Foreskin keratinocyte (primary cell): ENCODE measurements at places on chromosomes 11 and 22. TPM values are rescaled to one million over a fixed set of nuclear protein-coding genes. Genes with fewer than 3 reads are reported as not detected.

DNA sequence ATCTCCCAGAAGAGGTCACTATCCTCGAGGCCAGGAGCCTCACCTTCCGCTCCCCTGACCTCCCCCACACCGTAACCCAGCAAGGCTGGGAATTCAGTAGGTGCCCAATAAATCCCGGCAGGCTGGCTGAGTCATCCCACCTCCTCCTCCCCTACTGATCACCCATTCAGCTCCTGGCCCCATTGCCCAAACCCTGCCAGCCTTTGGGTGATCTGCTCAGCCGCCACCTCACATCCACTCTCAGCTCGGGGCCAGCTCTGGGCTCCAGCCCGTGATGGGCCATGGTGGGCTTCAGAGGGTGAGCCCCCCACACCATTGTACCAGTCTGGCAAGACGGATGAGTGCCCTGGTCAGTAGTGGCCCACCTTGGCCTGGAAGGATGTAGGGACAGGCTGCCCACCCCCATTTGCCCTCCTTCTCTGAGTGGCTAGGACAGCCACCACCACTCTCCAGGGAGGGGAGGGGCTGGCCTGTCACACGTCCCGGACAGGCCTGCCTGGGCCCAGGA, 8.2 kb downstream of the TRPM5 start:
- DNase-seq = no peak

GRCh38 chr22:44550711-44551491, 52.9 kb upstream of the RTL6 start:
- DNase-seq = peak; percentile 24

GRCh38 chr22:35458547-35459422, 58.8 kb downstream of the MCM5 start:
- no peak for DNase-seq

DNA sequence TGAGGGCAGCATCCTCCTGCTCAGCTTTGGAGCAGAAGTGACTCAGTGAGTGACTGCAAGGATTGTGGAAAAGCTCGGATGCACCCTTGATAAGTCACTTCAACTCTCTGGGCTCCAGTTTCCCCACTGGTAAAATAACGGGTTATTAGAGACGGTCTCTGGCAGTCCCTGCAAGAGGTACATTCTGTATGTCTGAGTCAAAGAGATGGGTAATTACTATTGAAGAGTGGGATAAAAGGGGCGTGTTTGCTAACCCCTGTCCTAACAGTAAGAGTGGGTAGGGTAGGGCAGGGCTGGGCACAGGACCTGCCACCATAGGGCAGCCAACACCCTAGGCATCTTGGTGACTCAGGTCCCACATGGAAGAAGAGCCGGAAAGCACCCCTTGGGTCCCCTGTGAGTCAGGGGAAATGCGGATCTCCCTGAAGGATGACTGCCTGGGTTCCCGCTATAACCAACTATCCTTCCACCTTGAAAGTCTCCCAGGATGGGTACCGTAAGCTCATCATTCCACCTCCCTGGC, 7.3 kb upstream of the AHNAK start:
- DNase-seq = peak; percentile 88

DNA sequence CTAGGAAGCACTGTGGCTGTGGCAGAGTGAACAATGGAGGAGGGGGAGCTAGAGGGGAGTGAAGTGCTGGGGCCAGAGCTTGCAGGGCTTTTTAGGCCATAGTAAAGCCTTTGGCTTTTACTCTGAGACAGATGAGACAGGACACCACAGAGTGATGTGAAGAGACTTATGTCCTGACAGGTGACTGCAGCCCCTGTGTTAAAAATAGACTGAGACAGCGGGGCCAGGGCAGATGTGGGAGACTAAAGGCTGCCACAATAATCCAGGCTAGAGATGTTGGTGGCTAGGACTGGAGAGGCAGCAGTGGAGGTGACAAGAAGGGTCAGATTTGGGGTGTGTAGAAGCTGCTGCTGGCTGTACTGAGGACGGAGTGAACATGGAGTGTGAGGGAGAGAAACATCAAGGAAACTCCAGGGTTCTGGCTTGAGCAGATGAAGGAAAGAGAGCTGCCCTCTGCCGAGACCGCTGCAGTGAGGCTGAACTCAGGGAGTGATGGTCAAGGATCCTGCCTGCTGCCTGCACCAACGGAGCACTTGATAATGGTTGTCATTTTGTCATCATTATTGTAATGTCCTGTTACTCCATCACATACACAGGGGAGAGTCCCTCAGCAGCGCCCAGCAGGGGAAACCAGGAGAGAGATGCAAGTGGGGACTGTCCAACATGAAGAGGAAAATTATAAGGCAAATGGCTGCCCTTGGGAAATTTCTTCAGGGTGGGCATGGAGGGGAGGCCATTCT, 27.4 kb downstream of the SLC43A1 start:
- no peak for DNase-seq

DNA sequence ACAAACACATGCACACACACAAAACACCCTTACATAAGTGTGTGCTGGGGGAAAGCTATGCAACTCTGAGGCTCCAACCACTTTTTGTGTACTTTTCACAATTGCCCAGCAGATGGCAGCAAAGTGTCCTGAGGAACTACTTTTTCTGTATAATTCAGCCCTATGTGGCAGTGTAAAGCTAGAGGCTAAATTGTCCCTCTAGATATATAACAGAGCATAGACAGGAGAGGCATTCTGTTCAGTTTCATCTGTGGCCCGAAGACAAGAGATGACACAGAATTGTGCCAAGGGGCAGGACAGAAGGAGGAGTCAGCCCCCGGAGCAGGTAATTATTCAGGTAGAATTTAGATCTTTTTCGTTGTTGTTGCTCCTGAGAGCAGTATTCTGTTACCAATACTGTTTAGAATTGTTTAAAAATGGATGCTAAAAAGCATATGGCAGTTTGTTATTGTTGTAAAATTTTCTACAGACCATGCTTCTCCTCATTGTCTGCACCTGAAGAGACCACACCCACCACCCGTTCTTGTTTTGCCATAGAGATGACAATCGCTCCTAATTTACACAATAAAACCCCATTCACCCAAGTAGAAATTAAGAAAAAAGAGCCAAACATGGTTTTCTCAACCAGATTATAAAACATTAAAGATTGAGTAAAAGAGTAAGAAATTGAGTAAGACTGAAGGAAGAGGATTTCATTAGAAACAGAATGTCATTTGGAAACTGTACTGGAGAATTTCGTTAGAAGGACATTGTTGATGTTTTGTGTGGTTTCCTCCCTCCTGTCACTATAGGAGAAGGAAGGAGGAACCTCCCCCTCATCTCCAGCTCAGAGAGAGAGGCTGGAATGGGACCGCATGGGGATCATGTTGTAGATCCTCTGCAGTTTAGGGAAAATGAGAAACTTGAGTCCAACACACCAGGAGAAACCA, 14.5 kb upstream of the MS4A7 start:
- DNase-seq = peak; percentile 39

DNA sequence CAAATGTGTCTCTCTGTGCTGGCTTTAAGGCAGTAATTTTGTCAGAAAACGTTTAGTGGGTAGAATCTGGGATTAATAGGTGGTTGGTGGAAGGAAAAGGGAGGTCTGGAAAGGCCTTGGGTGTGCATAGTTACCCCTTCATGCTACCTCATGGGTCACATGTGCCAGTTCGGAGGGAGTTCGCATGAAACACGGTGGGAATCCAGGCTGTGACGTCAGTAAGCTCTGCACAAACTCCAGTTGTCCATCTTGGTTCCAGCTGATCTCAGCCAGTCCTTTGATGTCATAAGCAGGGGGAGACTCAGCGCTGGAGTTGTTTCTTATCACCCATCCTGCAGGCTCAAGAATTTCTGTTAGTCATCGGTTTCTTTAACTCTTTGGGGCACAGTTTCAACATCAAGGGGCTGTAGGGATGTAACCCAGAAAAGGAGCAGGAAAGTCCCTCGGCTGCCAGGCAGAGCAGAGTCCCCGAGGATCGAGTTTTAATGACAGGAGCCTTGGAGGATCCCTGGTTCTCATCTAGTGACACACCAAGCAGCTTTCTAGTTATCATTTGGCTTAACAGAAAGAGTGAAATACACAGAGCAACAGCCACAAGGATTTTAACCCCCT, 28.9 kb downstream of the MOV10L1 start:
- DNase-seq = peak; percentile 32

- no peak for DNase-seq
Measured at GRCh38 chr11:88354912-88355311, 17.4 kb upstream of the CTSC start.

The NCAM1 gene
- total RNA-seq = 0.14 and 0.24 TPM in 2 replicates

DNA sequence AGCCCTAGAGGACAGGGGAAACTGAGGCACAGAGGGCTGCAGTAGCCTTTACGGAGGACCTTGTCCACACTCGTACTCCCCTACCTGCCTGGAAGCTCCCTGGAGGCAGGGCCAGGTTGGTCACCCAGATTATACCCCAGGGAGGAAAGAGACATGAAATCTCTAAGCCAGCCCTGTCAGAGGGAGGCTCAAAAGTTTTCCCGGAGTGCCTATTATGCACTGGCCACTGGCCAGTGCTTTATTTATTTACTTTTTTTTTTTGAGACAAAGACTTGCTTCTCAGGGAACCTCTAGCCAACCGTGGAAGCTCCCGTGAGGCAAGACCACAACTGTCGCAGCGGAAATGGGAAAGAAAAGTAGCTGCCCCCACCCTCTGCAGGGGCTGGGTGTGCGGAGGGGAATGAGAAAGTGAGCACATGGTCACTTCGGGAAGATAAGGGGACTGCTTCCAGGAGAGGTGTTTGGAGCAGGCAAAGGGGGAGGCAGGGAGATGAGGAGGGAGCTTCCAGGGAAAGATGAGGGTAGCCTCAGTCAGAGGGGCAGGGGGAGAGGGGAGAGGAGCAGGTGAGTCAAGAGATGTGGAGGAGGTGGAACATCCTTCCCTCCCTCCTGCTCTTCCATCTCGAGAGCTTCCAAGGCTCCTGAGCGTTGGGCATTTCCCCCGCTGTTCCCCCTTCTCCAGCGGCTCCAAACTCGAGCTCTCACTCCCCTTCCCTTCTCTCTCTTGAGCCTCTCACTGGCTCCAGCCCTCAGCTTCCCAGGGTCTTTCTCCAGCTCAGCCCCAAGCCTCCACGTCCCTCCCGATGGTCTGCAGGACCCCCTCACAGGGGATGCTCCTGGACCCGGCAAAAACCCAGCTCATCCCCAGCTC, 4.3 kb downstream of the IL2RB start:
- no peak for DNase-seq

The CARD18 gene
- total RNA-seq = 0.48 and 0.78 TPM in 2 replicates
